ENCODE measurements at places on chromosomes 2 and 18. TPM values are rescaled to one million over a fixed set of nuclear protein-coding genes. Genes with fewer than 3 reads are reported as not detected.

The NT5C1B gene
- not detected for total RNA-seq

The SMARCAL1 gene
- 28.7 TPM for total RNA-seq

The ZNF532 gene
- total RNA-seq: 66.5 TPM

DNA sequence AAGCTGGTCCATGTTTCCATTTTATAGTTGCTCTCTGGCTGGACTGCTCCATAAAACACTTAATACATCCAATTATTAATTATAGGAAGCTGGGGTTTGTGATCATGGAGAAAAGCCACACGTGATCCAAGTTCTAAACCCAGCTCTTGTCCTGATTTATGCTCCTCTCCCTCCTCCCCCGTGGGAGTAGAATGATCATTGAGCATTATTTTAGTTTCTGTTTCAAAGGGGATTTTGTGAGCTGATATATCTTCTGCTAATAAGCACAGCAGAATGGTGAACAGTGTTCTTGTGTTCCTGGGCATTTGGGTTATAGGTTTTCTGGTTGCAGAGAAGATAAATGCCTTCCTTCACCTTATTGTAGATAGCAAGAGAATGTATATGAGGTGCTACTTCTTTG lies 135.7 kb upstream of the TMEM200C start:
- H3K36me3 ChIP-seq: no peaks in the 10 kb centered on the region
- DNase-seq: no peak
- no peak overlapping the region for H3K4me3 ChIP-seq
- no peak overlapping the region for H3K27ac ChIP-seq

- no peaks in the 10 kb centered on the region for H3K36me3 ChIP-seq
- peaks cover 11% of the 10 kb centered on the region for H3K4me1 ChIP-seq
- no peak for DNase-seq
- no peaks in the 10 kb centered on the region for H3K27me3 ChIP-seq
- H3K27ac ChIP-seq: no peak overlapping the region
- no peak overlapping the region for H3K4me3 ChIP-seq
Observed at GRCh38 chr2:12495247-12495868, 221.4 kb upstream of the TRIB2 start.

GRCh38 chr2:13662055-13662454 lies 945.3 kb downstream of the TRIB2 start:
- no peak for DNase-seq
- no peaks in the 10 kb centered on the region for H3K27me3 ChIP-seq
- no peaks in the 10 kb centered on the region for H3K36me3 ChIP-seq
- no peak overlapping the region for H3K4me3 ChIP-seq
- no peak overlapping the region for H3K27ac ChIP-seq

Measured in cardiac muscle cell (in vitro differentiated cells and primary cell).